ENCODE measurements at places on chromosomes 6 and 20.

GRCh38 chr6:101000341-101000740 is 119.2 kb upstream of the ASCC3 start:
- no peak for DNase-seq

DNA sequence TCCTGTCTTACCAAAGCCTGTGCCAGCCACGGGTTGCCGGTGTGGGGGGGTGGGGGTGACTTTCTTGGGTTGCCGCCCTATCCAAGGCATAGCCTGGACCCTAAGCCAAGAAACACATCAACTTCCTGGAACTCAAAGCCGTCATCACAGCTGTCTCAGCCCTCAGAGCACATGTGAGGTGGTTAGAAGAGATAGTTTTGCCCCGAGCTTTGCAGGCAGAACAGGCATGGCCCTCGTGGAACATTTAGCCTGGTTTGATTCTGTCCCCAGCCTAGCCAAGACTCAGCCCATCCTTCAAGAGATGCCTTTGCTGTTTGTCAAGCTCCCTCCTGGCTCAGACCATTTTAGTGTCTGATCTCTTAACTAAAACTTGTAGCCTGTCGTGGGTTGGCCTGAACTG is 64.9 kb downstream of the RREB1 start:
- DNase-seq: no peak

DNA sequence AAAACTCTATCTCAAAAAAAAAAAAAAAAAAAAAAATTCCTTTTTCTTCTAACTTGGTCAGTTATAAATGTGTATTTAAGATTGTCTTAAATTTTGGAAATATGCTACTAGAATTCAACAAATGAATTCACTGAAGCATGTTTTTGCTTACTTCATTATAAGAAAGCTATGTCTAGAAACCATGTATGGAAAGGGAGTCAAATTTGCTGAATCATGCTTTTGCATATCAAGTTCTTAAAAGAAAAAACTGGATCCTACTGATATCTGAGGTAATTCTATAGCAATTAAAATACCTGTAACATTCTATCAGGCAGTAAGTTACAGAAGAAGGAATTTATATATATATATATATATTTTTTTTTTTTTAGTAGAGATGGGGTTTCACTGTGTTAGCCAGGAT is 27.7 kb downstream of the AKIRIN2 start:
- no peak for DNase-seq

GRCh38 chr6:109178921-109179320 is 83.6 kb downstream of the CEP57L1 start:
- DNase-seq: no peak

- no peak for DNase-seq
Observed at GRCh38 chr6:16972535-16972934, 129.3 kb upstream of the STMND1 start.

GRCh38 chr20:49899541-49900383 is 15.6 kb downstream of the SPATA2 start:
- DNase-seq: no peak

DNA sequence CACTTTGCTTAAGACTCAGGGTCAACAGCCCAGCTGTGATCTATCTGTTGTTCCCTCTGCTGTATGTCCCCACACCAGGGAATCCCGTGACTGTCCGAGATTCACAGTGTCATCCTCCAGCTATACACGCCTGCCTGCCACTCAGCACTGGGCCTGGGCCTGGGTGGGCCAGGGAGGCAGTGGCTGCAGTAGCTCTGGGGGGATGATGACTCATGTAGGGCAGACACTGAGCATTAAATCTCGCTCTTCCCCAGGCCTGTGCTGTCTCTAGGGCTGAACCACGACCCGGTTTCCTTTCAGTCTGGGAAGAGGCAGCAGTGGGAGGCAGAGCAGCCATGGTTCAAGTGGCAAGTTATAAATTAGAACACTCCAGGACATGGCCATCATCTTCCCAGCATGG is 173.9 kb downstream of the LRFN2 start:
- no peak for DNase-seq

GRCh38 chr6:38755207-38755606 is 40.1 kb downstream of the DNAH8 start:
- no peak for DNase-seq

DNA sequence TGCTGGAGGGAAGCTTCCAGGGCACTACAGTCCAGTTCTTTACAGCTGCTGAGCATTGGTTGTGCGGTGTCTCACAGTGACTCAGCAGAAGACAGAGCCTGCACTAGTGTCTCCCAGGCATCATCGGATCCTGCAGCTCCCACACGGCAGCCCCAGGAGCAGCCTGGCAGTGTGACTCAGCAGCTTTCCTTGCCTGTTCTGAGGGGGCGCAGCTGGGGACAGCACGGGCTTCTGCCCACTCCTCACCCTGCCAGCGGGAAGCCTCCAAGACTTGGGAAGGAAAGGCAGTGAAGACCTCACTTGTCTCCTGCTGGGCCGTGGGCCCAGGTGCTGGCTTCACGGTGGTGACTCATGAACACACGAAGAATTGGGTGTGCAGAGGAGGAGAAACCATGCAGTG is 165.4 kb downstream of the SYNDIG1 start:
- no peak for DNase-seq

DNA sequence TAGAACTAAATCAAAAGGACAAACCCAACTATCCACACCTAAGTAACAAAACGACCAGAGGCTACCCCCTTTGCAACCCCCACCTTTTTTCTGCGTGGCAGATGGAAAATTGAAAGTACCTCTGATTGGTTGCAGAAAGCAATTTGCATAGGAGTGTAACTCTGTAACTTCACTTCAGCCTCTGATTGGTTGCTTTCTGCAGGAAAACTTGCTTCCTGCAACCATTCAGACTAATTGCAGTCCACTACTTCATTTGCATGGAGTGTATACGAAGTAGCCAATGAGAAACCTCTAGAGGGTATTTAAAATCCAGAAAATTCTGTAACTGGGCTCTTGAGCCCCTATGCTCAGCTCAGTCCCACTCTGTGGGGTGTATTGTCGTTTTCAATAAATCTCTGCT is 129.1 kb upstream of the OLIG3 start:
- DNase-seq: no peak

DNA sequence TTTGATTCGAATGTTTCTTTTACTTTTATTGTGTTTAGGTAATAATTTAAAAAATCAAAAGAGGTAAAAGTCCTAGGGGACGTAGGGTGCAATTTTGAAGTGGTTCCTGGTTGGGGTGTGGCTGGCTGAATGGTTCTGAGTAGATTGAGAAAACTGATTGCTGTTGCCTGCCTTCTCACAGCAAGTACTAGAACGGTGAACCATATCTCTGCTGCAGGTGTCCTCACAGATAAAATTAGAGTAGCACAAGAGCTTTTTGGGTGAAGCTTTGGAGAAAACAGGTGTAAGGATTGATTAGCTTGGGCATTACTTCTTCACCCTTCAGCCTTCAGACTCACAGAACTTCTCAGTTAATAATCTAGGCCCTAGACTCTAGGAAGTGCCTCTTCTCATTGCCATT is 19.8 kb upstream of the GJA10 start:
- no peak for DNase-seq

GRCh38 chr6:130467146-130468050 is 101.6 kb downstream of the TMEM200A start:
- no peak for DNase-seq

- DNase-seq: no peak
Observed at GRCh38 chr20:6599876-6600735, 167.4 kb upstream of the BMP2 start.

DNA sequence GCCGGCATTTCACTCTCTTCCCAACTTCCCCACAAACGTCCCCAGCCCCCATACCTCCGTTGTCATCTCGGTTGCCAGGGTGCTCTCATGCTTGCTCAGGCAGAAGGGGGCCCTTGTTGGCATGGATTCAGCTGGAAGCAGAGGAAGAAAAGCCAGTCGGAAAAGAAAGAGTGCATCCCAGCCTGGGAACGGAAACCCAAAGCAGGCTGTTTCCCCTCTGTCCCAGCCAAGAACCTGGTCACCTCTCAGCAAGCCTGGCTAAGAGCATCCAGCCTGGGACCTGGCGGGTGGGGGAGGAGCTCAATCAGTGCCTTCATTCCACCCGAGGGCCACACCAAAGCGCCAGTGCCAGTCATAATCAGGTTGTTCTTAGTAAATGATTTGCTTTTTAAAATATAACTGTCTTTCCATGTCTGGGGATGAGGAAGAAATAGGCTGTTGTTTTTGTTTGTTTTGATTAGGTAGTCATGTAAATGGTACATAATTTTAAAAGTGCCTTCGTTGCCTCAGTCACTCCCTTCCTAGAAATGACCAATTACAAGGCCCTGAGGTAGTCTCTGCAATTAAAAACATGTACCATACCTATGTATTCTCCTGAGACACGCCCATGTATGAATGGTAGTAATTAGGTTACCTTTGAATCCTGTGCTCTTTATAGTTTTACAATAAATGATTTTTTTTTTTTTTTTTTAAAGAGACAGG is 21.1 kb downstream of the CHMP4B start:
- peak; percentile 64 for DNase-seq

DNA sequence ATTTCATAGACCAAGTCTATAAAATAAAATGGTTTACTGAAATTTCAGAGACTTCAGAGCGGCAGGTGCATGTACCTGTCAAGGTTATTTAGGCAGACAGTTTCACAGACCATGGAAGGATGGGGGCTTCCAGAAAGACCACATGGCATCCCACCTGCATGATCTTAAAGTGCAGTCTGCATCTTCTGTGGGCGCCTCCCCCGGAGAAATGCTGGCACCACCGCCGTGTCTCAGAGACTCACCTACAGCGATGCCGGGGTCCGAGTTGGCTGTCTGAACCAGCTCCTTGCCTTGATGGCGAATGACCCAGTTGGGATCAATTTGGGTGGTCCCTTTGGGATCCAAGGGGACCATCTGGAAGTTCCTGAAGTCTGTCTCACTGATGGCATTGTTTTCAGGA is 30.6 kb downstream of the THBS2 start:
- DNase-seq: no peak

- no peak for DNase-seq
Observed at GRCh38 chr20:36493051-36493800, 48.1 kb upstream of the MYL9 start.

DNA sequence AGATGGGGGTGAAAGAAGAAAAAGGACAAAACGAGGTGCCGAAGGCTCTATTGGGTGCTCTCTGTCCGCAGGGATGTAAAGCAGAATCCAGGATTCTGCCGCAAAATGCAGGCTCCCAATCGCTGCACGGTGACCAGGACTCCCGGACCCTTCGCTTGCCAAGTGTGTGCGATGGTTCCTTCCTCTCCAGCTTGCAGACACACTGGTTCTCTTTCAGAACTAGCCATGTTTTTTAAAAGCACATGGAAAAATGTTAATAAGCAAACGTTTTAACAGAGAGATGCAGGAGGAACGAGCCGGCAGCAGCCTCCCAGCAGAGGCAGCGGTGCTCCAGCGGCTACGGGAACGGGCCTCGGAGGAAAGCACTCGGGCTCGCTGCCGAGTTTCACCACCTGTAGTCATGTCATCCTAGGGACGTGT is 59.6 kb downstream of the ZNF831 start:
- peak; percentile 61 for DNase-seq

- no peak for DNase-seq
Observed at GRCh38 chr6:70377372-70377771, 35.9 kb upstream of the FAM135A start.

DNA sequence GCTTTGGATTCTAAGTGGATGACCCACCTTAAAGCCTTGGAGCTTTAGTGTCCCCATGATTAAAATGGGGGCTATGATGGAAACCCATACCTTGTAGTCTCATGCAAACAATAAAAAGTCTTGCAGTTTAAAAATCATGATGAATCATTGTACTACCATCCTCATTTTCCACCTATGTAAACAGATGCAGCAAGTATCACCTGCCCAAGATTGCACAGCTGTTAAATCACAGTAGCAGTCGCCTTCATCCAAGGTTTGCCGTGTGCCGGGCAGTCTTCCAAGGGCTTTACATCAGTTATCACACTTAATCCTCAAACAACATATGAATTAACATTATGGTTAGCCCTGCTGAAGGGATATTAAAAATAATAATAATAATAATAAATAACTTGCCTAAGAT is 210.3 kb downstream of the FOXA2 start:
- no peak for DNase-seq

DNA sequence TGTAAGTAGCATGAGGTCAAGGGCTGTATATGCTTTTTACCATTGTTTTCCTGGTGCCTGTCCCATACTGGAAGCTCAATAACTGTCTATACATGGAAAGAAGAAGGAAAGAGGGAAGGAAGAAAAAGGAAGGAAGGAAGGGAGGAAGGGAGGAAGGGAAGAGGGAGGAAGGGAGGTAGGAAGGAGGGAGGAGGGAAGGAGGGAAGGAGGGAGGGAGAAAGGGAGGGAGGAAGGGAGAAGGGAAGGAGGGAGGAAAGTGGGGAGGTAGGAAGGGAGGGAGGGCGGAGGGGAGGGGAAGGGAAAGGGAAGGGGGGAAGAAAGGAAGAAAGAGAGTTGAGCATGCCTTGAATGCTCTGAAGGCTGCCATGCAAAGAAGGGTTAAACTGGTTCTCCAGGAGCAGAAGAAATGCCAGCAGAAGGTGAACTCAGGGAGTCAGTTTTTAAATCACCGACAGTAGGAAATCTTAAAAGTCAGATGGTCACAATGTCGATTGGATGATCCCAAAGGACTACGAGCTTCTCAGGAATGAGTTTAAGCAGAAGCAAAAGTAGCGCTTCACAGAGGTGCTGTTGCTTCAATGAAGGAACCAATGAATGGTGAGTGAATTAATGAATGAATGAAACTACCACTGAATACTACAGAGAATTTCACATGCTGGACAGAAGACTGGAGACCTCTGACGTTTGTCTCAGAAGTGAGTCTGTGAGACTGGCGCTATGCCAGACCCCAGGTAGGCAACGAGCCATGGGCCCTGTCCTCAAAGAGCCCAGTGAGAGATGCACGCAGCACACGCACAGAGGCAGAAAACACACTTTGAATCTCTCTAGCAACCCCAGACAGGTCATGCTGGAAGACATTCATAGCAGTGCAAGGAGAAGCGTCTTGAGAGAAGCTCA is 117.6 kb downstream of the MRPL14 start:
- no peak for DNase-seq

DNA sequence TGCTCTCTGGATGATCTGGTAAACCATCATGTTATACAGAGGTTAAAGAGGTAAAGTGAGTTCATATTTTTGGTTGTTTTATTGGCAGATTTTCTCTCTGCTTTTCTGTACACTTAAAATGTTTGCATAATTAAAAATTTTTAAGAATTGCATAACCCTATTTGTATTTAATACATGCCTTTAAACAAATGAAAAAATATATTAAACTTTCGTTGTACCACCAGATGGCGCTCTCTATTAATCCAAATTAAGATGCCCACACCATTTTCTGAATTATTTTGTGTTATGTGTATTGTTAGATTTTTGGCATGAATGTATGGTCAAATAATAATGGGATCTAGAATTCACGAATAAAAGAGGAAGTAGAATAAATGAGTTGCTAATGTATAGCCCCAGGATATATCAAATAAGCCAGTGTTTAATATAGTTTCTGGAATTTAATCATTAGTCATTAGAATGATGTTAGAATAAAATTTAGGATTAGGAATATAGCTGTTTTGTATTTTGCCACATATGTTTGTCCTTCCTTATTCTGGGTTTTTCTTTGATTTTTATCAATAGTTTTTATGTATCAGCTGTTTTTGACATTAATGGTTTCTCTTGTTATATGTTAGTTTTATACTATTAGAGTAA is 38.9 kb downstream of the SMAP1 start:
- DNase-seq: no peak

- DNase-seq: no peak
Observed at GRCh38 chr20:48460681-48461080, 367.1 kb downstream of the PREX1 start.

- DNase-seq: no peak
Observed at GRCh38 chr20:24969186-24970029, 20.3 kb downstream of the CST7 start.

Measured in right forelimb (tissue), 1 donor.